ENCODE measurements at places on chromosomes 2 and 18.

DNA sequence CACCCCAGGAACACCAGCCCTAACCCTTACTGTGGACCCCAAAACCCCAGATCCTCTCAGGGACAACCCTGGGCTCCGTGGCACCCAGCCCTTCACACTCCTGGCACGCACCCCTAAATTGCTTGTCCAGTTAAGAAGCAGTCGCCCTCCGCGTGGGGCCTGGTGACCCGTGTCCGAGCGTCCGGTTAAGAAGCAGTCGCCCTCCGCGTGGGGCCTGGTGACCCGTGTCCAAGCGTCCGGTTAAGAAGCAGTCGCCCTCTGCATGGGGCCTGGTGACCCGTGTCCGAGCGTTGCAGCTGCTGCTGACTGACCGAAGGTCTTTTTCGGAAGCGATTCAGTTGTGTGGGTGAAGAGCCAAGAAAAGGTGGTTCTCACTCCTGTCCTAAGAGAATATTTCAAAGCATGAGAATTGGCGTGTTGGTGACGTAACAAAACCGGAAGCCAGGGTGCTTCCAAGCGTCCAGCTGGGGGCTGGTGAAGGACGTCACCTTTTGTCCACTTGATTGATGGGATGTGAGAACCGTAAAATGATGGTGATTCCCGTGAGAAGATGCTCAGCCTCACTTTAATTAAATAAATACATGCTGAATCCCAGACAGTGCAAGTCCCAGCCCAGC lies 70.5 kb downstream of the KCNG2 start:
- no peak for DNase-seq

DNA sequence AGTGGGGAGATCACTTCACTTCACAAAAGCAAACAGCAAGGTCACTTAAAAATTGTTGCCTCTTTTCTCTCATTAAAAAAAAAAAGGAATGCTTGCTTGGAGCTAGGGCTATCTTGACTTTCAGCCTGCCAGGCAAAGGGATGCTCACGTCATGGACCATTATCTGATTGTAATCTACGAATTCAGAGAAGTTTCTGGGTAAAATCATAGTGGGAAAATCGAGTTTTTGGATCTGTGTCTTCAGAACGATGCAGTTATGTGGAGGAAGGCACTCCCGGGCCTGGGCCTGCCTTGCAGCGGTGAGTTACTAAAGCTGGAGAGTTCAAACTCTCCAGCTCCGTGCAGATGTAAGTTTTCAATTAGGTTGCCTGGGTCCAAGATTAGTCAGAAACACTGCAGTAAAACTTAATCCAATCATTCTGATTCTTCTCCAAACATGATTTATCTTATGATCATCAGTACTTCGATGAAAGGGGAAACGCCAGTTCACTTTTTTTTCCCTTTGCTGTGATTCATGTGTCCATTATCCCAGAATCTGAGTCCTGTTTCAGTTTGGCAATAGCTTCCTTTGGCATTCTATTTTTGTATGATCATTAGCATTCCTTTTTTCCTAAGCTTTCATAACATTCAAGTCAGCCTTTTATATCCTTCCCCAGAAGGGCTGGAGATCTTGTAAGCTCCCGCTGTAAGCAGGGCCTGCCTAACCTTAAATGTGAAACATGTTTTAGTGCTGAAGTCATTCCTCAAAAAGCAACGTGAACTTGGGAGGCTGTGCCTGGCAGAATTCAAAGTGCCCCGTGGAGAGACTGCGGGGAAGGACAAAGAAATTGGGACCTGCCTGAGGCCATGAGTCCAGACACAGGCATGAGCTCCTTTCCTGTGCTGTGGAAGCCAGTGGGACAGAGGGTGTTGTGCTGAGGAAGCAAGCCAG lies 119.3 kb upstream of the TWIST2 start:
- DNase-seq, result no peak

GRCh38 chr2:2112416-2113105 lies 218.5 kb downstream of the MYT1L start:
- no peak for DNase-seq

DNA sequence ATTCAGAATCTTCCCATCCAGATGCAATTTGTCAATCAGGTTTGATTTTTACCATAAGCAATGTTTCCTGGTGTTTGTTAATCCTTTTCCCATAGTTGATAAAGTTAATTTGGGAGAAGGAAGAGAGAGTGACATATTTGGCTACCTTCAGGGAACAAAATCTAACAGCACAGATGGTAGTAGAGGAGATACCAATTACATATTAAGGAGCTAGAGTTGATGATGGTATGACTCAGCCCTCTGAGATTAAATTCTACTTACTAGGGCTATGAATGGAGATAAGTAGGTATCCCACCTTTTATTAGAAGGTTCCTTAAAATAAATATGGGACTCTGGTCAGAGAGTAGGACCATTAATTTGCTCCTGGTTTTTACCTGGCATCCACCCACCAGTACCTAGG lies 139.7 kb downstream of the EHBP1 start:
- DNase-seq, result no peak

DNA sequence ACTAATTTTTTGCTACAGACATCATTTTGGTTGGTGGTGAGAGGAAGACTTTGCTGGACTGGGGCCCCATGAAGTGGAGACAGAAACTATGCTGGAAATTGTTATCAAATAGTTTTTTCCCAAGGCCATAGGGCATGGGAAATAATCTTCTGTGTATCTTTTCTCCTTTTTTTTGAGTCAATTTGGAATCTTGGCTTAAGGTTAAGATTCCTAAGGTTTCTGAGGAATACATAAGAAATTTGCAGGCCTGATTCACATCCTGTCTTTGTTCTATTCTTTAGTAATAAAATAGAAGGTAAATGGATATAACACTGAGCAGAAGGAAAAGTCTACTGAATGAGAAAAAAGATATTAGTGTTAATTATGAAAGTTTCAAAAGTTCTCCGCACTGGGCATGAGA lies 16.6 kb downstream of the SMC6 start:
- DNase-seq, result no peak

DNA sequence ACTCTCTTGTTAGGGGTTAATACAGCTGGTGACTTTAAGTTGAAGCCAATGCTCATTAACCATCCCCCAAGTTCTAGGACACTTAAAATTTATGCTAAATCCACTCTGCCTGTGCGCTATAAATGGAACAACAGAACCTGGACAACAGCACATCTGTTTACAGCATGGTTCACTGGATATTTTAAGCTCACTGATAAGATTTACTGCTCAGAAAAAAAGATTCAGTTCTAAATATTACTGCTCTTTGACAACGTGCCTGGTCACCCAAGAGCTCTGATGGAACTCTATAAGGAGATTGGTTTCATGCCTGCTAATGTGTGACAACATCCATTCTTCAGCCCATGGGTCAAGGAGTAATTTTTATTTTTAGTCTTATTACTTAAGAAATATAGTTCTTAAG lies 27.5 kb downstream of the RNF103 start:
- no peak for DNase-seq

DNA sequence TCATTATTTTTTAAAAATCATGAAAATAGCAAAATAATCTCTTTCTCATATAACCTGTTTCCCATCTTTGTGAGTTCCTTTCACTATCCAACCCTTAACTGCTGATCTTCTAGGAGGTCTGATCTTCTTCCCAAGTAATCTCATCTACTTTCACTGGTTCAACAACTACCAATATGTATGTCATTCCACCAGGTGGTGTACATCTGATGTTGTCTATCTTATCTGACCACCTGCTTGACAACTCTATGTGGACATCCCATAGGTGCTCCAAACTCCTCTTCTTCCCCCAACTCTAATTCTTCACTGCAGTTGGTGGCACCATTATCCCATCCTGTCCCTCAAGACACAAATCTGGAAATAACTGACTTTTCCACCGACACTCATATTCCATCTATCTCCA lies 62.5 kb downstream of the FAM228A start:
- DNase-seq, result no peak

DNA sequence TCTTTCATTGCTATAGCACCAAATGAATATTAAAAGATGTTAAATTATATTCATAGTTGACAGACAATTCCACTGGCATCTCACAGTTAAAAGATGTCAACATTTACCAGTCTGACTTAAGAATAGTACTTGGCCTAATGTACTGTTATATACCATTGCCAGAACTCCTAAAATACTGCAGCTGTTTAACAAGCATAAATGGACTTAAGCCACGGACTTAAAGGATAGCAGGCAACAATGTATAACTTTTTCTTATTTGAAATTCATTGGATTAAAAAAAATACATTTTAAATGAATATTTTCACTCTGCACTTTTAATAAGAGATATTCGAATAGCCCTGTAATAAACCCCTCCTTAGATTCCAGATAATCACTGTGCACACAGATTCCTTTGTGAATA lies 3.8 kb downstream of the TCF4 start:
- no peak for DNase-seq

GRCh38 chr2:70510313-70510712 lies 43.3 kb downstream of the TGFA start:
- DNase-seq, result no peak

DNA sequence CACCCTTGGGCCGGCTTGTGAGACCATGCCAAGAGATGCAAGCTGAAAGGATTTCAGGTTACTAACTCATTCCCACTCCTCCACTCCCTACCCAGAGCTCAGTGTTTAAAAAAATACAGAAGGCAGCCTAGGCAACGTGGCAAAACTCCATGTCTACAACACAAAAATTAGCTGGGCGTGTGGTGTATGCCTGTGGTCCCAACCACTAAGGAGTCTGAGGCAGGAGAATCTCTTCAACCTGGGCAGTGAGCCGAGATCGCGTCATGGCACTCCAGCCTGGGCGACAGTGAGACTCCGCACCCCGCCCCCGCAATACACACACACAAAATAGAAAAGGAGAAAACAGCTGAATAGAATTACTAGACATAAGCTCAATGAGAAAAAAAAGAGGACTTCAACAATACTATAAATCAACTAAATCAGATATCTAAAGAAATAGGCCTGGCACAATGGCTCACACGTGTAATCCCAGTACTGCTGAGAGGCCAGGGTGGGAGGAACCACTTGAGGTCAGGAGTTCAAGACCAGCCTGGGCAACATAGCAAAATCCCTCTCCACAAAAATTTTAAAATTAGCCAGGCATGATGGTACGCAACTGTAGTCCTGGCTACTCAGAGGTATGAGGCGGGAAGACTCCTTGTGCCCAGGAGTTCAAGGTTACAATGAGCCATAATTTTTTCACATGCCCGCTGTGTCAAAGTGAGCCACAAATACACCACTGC lies 10.1 kb downstream of the IWS1 start:
- DNase-seq, result no peak

DNA sequence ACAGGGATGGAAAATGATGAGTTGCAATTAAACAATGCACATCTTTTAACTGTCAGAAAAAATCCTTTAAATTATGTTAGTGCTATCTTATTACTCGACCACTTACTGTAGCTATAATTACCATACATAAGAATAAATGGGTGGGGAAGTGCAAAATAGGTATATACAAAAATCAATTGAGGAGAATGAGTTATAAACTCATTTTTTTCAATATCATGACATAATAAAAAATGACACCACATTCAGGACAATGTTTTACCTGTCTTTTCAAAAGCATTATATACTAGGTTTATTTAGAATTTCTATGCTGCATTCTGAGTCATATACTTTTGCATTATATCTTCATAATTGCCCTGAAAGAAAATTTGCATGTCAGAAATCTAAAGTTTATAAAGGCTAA lies 1533.6 kb downstream of the LRP1B start:
- DNase-seq, result no peak

- no peak for DNase-seq
Measured at GRCh38 chr2:161703863-161704262, 79.6 kb downstream of the SLC4A10 start.

DNA sequence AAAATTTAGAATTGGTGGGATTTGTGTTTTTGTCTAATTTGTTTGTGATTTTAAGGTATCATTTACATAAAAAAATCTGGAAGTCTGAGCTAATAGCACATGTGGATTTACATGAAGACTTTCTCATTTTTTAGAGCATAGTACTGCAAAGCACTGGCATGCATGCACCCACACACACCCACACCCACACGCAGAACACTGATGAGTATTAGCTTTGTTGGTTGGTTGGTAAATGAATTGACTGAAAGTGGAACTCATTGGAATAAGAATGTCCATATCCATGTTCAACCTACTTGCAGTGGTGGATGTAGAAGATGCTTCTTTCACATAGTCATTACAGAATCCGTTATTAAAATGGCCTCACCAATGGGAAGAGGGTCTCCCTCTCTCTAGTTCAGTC lies 475.8 kb downstream of the PLCL1 start:
- DNase-seq, result no peak

- no peak for DNase-seq
Measured at GRCh38 chr2:44938287-44939105, 3.0 kb upstream of the SIX3 start.

GRCh38 chr2:88735853-88736252 lies 44.4 kb downstream of the RPIA start:
- DNase-seq, result peak; percentile 39

DNA sequence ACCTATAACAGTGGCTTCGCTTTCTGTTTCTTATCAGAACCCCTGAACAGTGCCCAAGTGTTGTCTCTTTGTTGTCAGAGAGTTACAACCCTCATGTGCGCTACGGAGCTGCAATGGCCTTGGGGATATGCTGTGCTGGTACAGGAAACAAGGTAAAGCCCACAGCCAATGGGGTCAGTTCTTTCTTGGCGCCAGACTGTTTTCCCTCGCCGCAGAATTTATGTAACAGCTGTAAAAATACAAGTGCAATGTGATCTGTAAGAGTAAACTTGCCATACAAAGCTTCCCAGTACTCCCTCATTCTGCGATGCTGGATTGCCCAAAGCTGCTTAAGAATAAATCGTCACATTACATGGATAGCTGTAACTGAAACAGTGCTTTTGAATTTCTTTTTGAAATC lies 13.9 kb upstream of the HTR2B start:
- no peak for DNase-seq

DNA sequence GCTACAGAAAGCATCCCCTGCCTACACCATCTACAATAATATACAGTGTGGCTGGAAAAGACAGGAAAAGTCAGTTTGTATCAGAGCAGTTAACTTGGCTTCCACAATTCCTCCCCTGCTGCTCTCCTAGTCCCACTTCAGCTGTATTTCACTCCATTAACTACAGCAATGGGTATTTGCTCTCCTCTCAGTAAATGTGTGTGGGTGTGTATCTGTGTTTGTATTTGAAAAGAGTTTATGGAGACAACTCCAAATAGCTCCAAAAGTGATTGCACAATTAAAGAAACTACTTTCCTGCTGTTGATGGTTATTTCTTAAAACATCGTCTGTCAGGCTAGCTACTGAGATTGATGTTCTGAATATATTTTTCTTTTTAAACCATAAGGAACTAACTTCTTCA lies 333.7 kb upstream of the FIGN start:
- DNase-seq, result no peak

Measured in stimulated activated CD8-positive, alpha-beta memory T cell treated with anti-CD3 and anti-CD28 coated beads, Interleukin-7, amount 100 ng/mL, for 48 hours (primary cell).